ENCODE measurements at places on chromosomes 3 and 15.
A peak's percentile ranks its signal among the peaks of the same experiment; 100 is the strongest.

- DNase-seq: no peak
Measured at GRCh38 chr3:106034313-106034712, 165.5 kb upstream of the CBLB start.

DNA sequence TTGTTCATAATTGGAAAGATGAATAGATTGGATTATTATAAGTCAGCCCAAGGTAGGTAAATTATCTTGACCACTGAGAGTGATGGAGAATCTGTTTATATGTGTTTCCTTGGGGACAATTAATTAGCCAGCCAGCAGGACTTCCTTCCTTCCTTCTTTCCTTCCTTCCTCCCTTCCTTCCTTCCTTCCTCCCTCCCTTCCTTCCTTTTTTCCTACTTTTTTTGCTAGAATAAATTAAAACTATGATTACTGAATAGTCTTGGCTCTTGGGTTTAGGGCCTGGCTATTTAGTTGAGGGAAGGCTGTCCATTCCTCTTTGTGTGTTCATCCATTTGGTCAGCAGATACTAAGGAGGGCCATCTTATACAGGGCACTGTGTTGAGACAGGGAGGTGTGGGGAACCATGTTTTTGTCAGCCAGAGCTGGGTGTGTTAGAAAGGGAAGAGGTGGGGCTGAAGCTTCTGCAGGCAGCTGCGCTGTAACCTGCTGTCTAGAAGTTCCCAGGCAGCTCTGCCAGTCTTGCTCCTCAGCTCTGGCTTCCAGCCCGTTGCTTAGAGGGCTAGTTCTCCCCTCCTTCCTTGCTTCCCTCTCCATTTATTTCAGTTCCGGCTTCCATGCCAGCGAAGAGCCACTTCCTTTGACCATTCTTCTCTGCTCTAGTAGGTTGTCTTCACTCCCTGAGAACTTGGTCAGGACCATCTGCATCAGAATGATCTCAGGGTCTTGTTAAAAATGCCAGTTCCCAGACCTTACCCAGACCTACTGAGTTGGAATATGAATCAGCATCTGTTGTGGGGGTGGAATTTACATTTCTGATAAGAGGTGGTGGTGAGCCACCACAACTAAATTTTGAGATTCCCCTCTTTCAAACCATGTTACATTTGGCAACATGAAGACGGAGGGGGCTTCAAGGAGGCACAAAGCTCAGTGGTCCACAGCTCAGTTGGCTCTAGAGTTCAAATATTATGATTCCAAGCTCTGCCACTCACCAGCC, 113.9 kb downstream of the DGKG start:
- no peak for DNase-seq

DNA sequence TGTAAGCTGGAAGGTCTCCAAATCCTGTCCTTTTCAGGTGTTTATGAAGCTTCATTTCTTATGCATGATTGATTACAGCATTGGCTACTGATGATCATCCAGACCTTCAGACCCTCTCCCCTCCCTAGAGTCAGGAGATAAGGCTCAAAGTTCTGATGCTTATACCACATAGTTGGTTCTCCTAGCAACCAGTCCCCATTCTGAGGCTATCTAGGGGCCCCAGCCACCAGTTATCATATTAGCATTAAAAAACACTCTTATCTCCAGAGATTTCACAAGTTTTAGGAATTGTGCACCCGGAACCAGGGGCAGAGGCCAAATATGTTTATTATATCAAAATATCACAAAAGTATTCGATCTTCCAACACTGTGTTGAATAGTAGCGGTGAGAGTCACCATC, 953.1 kb downstream of the FHIT start:
- no peak for DNase-seq

- no peak for DNase-seq
Measured at GRCh38 chr3:16929311-16929710, 44.6 kb downstream of the PLCL2 start.

- DNase-seq: no peak
Measured at GRCh38 chr15:54839379-54839778, 357.4 kb downstream of the RSL24D1 start.

GRCh38 chr15:81085898-81086297, 48.2 kb upstream of the CFAP161 start:
- no peak for DNase-seq

GRCh38 chr3:125143538-125143937, 69.0 kb downstream of the SLC12A8 start:
- DNase-seq: no peak

DNA sequence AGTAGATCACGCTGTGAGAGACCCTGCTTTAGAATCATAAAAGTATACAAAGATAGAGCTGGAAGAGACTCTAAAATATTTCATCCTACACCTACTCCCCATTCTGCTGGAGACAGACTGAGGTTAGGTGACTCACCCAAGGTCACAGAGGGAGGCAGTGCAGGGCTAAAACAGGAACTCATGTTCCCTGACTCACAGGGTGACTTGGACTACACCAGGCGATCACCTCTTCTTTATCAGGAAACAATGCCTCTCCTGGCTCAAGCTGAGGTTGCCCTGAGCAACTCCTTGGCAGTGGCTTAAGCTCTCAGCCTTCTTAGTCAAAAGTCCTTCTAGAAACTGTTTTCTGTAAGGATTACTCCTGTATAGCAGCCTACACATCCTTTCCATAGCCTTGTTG, 26.4 kb upstream of the TNFAIP8L3 start:
- DNase-seq: no peak

GRCh38 chr3:168053115-168053514, 42.6 kb downstream of the GOLIM4 start:
- DNase-seq: no peak

DNA sequence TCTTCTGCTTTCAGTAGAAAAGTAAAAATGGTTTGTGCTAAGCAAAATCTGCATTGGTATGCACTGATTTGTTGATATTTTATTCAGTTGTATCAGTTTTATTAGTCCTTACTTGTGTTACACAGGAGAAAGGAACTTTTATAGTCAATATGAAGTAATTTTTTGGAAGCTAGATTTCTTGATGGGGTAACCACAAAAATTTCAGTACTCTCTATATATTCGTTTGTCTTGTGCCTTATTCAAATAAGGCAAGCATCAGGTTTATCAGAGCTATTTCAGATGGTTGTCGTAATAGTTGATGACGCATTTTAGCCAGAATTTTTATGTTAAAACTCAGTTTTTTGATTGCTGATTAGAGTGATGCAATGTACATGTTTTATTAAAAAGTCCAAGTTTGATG, 50.7 kb upstream of the NIPA1 start:
- no peak for DNase-seq

DNA sequence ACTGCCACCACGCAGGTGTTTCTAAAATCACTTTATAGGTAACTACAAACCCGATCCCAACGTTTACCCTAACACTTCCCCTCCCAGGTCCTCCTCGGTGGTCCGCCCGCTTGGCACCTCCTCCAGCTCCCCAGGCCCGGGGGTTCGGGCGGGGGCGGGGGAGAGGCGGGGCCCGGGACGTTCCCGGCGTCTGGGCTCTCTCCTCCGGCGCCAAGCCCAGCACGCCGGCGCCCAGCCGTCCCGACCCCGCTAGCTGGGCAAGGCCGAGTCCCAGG, 562 bp downstream of the CGGBP1 start:
- DNase-seq: peak; percentile 28

DNA sequence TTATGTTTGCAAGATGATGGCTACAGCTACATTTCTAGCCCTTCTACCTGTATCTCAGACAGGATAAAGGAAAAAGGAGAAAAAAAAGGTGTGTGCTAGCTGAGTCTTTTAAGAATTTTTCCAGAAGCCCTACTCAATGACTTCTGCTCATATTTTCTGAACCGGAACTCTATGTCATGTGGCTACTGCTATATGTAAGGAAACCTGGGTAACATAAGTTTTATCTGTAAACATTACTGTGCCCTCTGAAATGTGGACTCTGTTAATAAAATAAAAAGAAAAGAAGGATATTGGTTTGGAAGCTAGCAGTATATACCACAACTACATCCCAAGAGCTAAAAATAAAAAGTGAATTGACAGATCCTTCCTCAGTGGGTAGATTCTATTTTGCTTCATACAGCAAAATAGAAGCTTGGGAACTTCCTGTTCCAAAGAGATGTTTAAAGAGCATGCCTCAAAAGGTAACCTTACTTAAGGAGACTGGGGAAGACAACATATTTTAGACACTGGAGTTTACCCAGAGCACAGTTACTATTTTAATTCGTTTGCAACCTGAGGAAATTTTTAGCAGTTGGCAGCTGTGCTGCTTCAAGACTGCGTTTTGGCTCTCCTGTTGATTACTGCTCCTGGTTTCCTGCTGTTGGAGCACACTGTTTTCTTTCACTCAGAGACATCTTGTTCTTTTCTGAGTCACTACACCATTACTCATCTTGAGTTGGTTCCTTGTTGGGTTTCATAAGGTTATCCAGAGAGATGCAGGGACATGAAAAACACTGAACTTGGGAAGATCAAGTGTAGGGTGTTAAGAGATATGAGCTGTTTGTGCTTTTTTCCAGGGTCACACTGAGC, 280.7 kb downstream of the NFKBIZ start:
- DNase-seq: no peak

DNA sequence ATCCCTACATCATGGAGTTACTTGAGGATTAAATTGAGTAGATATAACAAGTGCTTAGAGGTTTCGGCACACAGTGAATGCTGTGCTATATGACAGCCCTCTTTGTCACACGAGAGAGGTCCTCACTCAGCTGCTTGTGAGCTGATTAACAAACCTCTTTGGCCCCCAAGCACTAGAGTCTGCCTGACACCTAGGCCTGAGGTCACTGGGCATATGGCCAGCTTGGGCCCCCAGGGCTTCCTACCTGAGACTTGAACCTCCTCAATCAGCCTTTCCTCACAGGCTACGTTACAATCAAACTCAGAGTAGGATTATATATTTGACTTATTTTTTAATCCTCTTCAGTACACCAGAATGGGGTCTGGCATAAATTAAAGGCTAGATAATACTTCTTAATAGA, 88.8 kb downstream of the WDR72 start:
- DNase-seq: no peak

GRCh38 chr15:90337256-90337655, 14.8 kb upstream of the ZNF774 start:
- DNase-seq: no peak

DNA sequence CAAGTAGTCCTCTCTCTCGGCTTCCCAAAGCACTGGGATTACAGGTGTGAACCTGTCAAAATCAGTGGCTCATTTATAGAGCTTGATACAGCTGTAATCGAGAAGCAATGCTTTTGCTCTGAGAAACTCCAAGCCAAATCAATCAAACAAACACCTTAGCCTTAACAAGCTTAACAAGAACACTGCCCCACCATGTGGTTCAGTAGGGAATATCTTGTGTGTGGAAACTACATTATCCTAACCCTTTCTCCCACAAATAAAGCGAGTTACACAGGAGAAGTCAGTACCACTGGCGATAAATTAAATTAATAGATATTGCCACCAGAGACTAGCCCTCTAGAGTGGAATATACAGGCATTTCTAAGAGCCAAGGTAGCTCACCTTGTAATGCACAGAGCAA, 13.9 kb downstream of the CDAN1 start:
- DNase-seq: no peak

DNA sequence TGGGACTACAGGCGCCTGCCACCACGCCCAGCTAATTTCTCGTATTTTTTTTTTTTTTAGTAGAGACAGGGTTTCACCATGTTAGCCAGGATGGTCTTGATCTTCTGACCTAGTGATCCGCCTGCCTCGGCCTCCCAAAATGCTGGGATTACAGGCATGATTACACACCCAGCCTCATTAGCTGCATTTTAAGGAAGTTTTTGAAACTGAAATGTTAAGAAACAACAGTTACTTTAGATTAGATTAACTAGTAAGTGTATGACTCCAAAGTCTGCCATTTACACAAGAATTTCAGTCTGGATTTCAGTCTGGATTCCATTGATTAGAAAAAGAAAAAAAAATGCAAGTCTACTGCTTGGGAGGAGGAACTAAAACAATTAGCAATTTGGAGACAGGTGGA, 24.5 kb upstream of the VPS39 start:
- no peak for DNase-seq

GRCh38 chr15:25797035-25797434, 66.1 kb downstream of the ATP10A start:
- no peak for DNase-seq

- DNase-seq: no peak
Measured at GRCh38 chr3:61186030-61186429, 65.2 kb downstream of the FHIT start.

GRCh38 chr3:152858170-152858800, 23.4 kb downstream of the P2RY1 start:
- DNase-seq: no peak

GRCh38 chr3:18423401-18424212, 1.5 kb downstream of the SATB1 start:
- no peak for DNase-seq

GRCh38 chr3:188218603-188219002, 64.6 kb downstream of the LPP start:
- no peak for DNase-seq

DNA sequence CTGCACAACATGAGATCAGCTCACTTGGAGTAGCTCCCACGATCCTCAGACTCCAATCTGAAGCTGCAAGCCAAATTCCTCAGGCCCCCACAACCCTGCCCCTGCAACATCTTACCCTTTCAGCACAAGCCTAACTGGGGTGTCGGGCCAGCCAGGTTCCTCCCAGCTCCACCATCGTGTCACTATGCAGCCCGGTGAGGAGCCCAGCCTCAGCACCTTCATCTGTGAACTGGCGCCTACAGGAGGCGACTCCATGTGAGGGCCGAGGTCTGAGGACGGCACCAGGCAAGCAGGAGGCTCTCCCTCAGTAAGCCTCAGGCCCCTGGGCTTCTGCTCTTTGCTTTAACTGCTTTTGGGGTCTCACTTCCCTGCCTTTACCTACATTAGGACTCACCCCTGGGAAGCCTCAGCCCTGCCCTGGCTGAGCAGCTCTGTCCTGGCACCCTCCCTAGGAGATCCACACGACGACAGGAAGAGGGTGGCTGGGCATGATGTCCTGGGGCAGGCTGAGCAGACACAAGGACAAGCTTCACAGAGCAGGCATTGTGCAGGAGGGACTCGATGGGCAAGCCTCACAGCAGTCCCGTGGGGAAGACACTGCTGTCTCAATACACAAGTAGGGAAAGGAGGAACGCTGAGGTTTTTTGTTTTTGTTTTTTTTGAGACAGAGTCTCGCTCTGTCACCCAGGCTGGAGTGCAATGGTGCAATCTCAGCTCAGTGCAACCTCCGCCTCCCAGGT, 104.6 kb downstream of the ADAMTS17 start:
- DNase-seq: no peak

DNA sequence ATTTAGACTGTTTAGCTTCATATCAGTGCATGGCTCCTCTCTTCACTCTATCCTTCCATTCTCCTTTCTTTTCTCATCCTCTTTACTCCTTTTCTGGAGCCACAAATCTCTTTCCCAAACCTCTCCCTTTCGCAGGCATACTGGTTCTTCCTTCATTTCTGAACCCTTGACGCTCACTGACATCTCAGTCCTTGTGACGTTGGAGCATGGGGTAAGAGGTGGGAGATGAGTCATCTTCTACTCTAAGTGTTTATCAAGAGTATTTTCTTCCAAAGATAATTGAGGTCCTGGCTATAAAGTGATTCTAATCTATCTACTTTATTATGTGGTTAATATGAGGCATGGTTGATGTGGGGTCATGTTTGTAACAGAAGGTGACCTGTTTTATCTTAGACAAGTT, 414.2 kb downstream of the AGBL1 start:
- DNase-seq: no peak

- DNase-seq: no peak
Measured at GRCh38 chr15:73683777-73684580, at the start of gene CD276. Gene CD276, plus strand, starts transcription at chr15:73684383. Its CDS starts 15,257 bp downstream, at chr15:73699640.

GRCh38 chr3:149585401-149585726, 72.5 kb downstream of the WWTR1 start:
- DNase-seq: no peak

- DNase-seq: no peak
Measured at GRCh38 chr3:161413127-161413854, 42.0 kb upstream of the SPTSSB start.
